ENCODE measurements at places on chromosomes 2 and 18.

DNA sequence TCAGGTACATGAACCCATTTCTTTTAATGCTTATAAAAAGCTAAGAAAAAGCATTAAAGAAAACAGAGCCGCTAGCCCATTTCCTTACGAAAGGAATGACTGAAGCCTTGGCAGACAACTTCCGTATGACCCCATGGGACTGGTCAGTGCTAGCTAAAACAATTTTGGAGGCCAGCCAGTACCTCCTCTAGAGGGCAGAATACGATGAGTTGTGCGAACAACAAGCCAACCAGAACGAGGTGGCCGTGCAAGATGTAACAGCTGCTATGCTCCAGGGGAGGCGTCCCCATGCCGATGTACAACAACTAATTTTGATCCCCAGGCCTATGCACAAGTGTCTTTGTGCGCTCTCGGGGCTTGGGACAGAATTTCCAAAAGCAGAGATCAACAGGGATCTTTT, 16.7 kb downstream of the MAP3K2 start:
- DNase-seq = no peak

- peak; percentile 80 for DNase-seq
Measured at GRCh38 chr2:182447863-182448262, 21.0 kb upstream of the PDE1A start.

DNA sequence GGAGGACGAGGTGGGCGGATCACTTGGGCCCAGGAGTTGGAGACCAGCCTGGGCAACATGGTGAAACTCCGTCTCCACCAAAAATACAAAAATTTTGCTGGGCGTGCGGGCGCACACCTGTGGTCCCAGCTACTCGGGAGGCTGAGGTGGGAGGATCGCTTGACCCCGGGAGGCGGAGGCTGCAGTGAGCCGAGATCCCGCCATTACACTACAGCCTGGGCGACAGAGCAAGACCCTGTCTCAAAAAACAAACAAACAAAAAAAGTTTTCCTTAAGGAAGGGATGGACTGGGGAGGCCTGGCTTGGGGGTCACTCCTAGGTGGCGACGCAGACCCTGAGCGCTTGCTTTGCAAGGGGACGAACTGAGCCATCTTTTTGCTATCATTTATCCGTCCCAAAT, 882 bp downstream of the PLA2R1 start:
- DNase-seq = no peak

DNA sequence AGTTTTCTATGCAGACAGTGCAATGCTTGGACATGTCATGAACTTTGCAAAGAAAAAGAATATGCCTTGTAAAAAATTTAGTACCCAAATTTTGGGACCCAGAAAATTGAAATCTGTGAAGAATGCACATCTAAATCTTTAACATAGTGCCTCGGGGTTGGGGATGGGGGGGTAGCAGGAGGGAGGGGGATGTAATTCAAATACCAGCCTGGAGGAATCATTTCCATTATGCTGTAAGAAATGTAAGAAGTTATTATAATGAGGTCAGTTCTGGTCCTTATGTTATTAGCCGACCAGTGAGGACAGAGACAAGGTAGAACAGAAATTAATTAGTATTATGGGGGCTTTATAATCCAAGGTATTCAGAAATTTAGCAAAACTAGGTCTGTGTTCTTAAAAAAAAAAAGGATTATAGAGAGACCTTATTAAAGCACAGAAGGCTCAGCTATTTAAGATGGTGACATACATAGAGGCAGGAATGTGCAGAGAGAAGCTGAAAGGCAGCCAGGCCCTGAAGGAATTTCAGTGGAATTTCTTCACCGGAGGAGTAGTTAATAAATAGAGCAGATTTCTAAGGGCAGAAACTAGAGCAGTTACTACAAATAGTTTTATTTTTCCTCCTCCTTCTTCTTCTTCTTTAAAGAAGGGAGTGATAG, 89.0 kb upstream of the RBMS1 start:
- DNase-seq = peak; percentile 75

Measured in IMR-90 (cell line).